Suppressor macrophage treated with lipopolysaccharide for 1 hour (primary cell): ENCODE measurements at places on chromosomes 2 and 18.

DNA sequence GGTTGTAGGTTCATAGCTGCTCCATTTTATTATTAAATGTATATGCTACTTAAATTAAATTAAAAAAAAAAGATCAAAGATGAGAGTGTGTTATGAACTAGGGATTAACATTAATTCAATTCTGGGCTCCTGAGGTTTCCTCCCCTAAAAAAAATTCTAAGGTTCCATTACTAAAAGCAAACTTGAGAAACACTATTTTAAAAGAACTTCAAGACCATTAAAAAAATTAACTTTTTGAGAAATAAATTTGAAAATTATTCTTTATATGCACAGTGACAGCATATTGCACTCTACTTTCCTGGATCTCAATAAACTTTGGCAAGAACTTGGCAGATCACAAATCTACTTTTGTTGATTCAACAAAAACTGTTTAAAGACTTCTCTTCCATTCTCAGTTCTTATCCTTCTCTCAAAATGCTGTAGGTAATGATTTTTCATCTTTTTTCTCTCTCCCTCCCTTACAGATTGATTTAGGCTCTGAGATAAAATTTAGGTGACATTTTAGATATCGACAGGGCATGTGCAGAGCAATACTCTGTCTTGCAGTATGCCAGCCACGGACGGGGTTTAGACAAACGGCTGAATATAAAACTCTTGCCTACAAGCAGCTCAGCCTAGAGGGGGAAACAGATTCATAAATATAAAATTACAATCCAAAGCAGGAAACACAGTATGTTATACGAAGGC lies 592 bp upstream of the MARS2 start:
- DNase-seq = no peak

DNA sequence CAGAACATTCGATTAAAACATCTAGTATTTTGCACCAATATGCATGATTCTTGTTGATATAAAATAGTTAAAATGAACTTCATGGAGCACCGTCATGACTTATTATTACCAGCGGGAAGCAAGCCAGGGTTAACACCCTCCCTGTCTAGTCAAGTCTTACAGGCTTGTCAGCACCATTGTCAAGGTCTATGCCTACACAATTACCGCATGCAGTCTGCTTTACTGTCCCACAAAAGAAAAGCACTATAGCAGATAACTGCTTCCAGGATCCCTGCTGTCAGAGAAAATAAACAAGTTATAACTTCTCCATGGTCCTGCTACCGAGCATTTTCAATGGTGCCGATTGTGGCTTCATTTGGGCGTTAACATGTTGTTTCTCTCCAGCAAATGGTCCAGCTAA lies 968.0 kb upstream of the FAM98A start:
- no peak for DNase-seq

DNA sequence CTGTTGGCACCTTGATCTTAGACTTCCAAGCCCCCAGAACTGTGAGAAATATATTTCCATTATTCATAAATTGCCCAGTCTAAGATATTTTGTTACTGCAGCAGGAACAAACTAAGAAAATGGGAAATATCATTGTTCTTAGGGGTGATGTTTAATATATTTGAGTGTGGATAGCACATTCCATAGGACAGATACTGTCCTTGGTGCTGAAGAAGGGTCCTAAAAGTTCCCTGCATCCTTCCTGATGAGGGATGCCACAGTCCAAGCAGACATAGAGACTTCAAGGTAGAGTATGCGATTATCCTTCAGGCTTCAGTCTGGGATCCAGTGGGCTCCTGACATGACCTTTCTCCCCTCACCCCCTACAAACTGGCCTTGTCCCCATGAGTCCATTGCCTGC lies 689.0 kb downstream of the TDRD15 start:
- DNase-seq = no peak

- DNase-seq = no peak
Observed at GRCh38 chr18:45940724-45941123, 26.4 kb downstream of the EPG5 start.

DNA sequence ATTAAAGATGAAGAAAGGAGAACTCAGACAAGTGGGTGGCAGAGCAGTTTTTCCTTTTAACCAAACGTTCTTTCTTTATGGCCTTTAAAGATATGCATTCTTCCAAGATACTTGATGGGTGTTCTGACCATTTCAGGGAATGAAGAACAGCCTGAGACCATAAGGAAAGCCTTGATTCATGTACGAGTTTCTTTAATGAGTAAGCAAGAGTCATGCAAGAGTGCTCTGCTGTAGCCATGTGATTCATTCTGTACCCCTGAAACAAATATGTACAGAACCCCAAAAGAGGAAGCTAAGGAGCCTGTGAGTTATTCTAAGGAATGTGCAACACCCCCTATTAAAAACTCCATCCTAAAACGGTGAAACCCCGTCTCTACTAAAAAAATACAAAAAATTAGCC lies 372.8 kb downstream of the MTX2 start:
- DNase-seq = no peak

DNA sequence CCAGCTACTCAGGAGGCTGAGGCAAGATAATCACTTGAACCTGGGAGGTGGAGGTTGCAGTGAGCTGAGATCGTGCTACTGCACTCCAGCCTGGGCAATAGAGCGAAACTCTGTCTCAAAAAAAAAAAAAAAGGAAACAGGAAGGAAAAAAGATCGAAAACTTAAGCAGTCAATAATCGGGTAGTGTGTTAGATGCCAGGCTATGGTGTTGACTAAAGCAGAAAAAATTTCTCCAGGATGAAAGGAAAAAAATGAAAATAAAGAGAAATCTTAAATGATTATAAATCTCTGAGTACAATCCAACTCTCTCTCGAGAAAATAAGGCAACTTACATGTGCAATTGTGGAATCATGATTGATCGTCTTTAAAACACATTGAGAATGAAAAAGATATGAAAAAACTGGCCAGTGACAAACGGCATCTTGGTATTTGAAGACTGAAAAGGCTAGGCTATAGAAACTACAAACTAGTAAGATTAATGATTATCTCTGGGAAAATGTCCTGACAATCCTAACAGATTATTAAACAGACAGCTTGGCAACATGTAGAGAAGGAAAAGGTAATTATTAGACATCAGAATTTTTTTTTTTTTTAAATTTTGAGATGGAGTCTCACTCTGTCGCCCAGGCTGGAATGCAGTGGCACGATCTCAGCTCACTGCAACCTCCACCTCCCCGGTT lies 16.3 kb upstream of the EPHA4 start:
- no peak for DNase-seq

- DNase-seq = no peak
Observed at GRCh38 chr2:109048163-109048562, 59.1 kb upstream of the EDAR start.

DNA sequence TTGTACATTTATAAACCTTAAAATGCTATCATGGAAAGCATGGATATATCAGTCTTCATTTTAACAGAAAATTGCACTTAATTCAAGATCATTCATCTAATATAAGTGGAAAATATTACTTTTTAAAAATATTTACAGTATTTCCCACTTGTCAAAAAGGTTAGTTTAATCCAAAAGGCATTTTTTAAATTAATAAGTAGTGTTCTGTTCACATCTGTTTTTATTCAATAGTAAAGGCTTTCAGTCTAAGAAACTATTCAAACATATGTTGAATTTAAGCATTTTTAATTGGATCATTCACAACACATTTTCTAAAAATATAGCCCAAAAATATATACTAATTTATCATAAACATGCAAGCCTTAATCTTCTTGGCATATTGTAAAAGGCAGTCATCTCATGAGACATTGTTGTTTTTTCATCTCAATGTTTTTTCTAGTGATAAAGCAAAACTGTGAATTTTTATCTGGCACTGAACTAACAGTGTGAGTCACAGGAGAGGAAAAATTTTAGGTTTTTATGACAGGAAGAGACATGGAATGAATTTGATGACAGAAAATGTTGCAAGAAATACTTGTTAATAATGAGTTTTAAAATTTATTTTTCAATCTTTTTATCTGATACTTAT lies 1642.5 kb upstream of the TMEFF2 start:
- no peak for DNase-seq

DNA sequence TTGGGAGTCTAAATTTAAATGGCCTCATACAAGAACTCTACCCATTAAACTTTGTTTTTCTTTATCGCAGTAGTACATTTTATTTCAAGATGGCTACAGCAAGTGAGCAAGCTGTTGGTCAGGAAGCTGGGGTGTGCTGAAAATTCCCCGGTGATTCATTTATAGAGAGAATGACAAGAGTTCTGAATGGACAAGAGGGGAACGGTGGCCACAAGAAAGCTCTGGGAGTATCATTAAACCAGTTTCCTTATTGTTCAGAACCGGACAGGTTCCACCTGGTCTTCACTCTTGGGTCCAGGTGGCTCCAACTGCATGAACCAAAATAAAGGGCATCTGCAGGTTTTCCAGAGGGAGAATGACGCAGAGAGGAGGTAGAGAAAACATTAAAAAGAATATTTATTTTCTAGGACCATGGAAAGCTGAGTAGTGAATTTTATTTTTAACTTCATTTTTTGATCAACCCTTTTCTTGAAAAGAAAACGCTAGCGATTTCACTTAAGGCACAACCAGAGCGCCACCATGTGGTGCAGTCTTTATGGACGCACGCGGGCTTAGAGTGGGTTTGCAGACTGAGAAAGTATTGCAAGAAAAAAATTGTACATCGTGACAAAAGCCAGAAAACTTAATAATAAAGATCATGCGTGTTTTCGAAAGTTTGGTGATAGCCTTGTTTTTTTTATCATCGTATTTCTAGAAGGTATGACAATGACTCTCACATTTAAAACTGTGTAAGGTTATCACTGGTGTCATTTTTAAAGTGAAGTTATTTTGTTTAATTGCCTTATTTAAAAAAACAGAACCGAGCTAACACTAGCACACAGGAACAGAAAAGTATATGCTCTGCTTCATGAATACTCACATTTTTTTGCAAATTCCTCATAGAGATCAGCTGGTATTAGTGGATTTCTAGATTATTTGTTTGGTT lies 97.9 kb upstream of the NOL4 start:
- DNase-seq = peak; percentile 33

DNA sequence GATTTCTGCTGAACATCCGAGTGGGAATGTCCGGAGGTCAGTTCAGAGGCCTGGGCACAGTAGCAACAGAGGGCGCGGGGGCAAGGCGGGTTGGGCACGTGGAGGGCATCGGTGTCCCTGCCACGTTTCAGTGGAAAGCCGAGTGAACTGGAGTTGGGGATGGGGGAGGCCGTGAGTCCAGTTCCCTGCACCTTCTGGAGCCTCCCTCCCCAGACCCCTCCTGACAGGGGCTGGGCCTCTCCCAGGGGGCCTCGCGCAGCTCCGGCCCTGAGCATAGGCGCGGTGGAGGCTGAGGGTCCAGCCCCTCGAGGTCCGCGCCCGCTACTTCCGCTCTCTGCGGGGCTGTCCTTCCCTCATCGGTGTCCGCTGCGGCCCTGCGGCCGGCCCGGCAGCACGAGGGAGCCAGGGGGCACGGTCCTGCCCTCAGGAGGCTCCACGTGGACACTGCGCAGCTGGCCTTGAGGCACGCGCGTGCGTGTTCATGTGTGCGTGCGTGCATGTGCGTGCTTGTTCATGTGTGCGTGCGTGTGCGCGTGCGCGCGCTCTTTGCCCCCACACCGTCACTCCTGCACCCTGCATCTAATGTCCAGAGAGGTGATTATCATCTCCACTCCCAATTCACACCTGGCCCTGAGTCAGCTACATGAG lies 50.2 kb downstream of the PLEKHB2 start:
- DNase-seq = no peak

- DNase-seq = no peak
Observed at GRCh38 chr2:200130762-200131166, 175.4 kb downstream of the MAIP1 start.

- DNase-seq = no peak
Observed at GRCh38 chr2:211157211-211157610, 600.8 kb downstream of the CPS1 start.

- DNase-seq = peak; percentile 60
Observed at GRCh38 chr18:9613550-9614400, 584 bp downstream of the PPP4R1 start.

DNA sequence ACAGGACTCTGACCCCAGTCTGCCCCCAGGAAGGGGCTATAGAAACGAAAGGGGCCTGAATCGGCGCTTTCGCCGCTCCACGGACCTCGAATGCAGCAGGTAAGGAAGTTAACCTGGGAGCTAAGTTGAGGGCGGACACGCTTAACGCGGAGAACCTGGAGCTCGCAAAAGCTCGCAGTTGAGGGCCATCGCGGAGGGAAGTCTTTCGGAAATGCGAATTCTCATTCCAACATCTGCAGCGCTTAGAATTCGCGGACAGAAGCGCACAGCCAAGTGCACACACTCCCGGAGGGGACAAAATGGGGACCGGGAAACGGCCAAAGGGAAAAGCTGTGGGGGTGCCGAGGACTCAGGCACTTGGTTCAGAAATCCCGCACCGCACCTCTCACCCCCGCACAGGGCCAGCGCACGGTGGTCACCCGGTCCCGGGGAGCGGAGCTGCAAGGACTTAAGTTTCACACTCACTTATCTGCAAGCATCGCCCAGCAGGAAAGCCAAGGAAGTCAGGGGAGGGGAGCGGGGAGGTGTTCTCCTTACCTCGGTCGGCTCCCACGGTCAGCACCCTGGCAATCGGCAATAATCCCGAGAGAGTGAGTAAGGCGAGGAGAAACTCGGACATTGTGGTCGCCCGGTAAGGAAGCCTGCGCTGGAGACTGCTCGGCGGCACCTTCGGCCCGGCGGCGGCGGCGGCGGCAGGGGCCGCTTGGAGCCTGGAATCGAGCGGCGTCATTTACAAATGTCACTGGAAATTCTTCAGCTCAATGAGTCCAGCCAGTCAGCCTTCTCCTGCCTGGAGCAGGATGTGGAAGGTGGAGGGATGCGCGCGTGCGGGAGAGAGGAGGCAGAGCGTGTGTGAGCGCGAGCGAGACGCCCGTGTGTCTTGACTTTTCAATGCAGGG lies 456 bp downstream of the LRP1B start:
- no peak for DNase-seq

GRCh38 chr2:173830170-173830569 lies 135.0 kb downstream of the SP3 start:
- DNase-seq = no peak

GRCh38 chr2:70686577-70687460 lies 81.2 kb downstream of the ADD2 start:
- peak; percentile 76 for DNase-seq

GRCh38 chr2:199470672-199471442 lies 13.1 kb upstream of the SATB2 start:
- DNase-seq = no peak

- DNase-seq = no peak
Observed at GRCh38 chr2:168035458-168035857, 211.9 kb downstream of the STK39 start.

- DNase-seq = no peak
Observed at GRCh38 chr2:108280466-108280865, 8.2 kb upstream of the SULT1C2 start.

DNA sequence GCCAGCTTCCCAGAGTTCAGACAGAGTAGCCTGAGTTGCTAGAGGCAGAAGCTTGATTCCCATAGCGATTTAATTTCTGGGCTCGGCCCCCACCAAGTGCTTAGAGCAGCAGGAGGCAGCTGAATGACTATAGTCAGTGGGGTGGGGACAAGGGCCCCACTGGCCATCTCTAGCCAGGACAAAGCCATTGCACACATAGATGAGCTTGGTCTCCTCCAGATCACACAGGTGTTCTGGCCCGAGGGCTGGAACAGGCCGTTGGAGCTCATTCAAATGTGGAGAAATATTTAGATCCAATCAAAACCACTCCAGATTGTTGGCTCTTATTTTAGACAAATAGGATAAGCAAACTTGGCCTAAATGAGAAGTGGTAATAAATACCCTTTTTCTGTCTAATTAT lies 287.3 kb upstream of the NCKAP5 start:
- no peak for DNase-seq

GRCh38 chr2:121283670-121284462 lies 1.1 kb downstream of the TFCP2L1 start:
- peak; percentile 38 for DNase-seq
